Activated CD4-positive, alpha-beta T cell treated with anti-CD3 and anti-CD28 coated beads, Interleukin-2, amount 10 ng/mL, durations not matched to agents 7 days and 5 days (primary cell): ENCODE measurements at places on chromosomes 1 and 21.

DNA sequence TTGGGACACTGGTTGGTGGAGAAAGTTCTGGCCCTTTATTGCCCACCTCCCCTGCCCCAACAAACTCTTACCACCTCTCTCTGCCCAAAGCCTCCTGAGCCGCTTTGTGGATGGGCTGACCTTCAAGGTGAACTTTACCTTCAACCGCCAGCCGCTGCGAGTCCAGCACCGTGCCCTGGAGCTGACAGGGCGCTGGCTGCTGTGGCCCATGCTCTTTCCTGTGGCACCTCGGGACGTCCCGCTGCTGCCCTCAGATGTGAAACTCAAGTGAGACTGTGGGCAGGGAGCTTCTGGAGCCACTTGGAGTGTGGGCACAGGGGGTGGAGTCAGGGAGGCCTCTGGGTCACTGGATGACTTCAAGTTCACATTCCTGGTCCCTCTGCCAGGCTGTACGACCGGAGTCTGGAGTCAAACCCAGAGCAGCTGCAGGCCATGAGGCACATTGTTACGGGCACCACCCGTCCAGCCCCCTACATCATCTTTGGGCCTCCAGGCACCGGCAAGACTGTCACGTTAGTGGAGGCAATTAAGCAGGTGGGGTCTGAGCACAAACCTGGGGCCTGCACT, 12.5 kb downstream of the RHOC start:
- no peak for DNase-seq

DNA sequence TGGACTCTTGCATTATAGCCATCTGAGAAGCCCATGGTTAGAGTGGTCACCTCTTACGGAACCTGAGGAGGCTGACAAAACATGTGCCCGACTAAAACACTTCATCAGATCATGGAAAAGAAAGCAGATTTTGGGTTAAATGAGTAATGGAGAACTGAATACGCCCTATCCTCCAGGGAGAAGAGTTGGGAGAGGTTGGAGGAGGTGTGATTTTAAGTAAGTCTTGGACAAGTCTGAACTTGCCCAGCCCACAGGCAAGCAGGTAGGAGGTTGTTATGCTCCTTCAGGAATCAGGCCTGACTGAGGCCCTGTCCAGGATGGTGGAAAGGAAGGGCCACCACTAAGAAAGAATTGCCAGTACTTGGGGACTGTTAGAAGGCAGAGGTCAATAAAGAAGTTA, 255.8 kb downstream of the TGFB2 start:
- DNase-seq, result no peak

DNA sequence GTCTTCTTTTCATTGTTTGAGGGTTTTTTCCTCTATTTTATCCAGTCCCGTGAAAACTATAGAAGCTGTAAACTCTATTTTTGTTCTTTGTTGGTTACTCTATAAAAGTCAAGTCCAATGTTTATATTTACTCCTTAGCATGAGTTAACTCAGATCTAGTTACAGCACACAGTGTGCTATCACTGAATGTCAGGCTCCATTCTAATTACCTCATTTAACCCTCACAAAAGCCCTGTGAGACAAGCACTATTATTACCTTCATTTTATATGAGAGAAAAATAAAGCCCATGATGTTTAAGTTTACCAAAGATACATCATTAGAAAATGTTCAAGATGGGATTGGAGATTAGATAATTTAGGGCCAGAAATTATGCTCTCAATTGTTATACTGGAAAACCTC, 251.4 kb upstream of the SNX7 start:
- DNase-seq, result no peak

- no peak for DNase-seq
These were observed 95.2 kb downstream of the CATSPERE start for GRCh38 chr1:244556263-244556662.

GRCh38 chr1:36576118-36576517, 93.4 kb upstream of the CSF3R start:
- DNase-seq, result peak; percentile 58
